ENCODE measurements at places on chromosomes 2 and 18. TPM values are rescaled to one million over a fixed set of nuclear protein-coding genes. Genes with fewer than 3 reads are reported as not detected.

SEMA4F gene
- total RNA-seq, result 3.3 TPM

GAREM1 gene
- 14.0 TPM for total RNA-seq

MYOM1 gene
- 662 TPM for total RNA-seq

PTGR3 gene
- total RNA-seq, result 33.7 TPM

Data from tongue (tissue), 3 donors.